ENCODE measurements at places on chromosomes 11 and 22.

DNA sequence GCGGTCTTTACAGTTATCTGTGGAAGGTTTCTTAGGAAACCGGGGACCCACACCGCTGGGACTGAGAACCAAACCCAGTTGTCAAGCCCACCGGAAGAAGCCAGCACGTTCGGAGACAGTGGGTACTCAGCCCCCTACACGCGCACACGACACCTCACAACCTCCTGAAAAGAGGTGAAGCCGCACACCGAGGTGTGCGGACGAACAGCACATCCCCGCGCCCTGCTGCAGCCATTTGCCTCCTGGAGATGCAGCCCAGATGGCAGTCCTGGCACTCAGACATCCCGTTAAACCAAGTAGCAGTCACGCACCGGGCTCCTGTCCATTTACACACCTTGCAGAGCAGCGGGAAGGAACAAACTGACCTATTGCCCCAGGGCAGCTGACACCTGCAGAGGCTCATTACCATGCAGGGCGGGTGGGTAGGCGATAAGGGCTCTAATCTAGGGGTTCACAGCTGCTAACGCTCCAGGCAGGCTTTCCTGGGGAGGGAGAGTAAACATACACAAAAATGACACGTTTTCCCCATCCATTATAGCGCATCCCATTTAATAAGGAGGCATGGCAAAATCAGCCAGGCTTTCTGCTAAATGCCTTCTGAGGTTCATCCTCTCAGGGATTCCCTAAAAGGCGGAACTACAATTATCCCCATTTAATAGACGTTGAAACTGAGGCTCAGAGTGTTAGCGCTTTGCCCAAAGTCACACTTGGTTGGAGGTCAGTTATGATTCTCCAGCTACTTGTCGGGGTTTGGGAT lies 864 bp upstream of the EHBP1L1 start:
- DNase-seq = no peak

GRCh38 chr11:101482556-101483124 lies 101.2 kb downstream of the TRPC6 start:
- no peak for DNase-seq

DNA sequence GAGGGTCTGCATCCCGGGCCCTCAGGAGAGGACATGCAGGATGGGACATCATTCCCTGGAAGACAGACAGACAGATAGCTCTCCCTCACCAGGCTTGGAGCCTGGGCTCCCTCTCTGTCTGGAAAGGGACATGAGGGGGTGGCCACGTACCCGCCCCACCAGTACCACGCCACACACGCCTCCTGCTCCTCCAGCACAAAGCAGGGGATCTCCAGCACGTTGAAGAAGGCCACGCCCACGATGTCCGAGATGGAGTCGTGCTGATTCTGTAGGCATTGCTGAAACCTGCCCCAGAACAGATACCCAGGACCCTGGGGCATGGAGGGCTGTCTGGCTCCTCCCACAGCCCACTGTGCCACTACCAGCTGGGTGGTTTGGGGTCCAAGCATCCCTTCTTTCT lies 2.2 kb downstream of the PLA2G3 start:
- no peak for DNase-seq

DNA sequence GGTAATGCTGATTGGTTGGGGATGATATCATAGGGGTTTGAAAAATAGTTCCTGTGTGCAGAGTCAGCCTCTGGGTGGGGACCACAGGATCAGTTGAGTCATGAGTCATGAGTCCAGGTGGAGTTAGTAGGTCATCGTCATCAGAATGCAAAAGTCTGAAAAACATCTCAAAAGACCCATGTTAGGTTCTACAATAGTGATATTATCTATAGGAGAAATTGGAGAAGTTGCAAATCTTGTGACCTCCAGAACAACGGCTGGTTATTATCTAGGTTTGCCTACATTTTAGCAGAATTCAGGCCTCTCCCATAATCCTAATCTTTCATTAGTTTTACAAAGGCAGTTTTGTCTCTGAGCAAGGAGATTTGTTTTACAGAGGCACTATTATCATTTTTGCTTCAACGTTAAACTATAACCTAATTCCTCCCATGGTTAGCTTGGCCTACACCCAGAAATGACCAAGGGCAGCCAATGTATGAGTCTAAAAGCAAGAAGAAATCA lies 38.9 kb downstream of the MS4A2 start:
- DNase-seq = no peak

GRCh38 chr11:64711956-64712362 lies 11.0 kb downstream of the NRXN2 start:
- no peak for DNase-seq

GRCh38 chr11:134425816-134426536 lies 13.9 kb upstream of the B3GAT1 start:
- DNase-seq = no peak

GRCh38 chr11:12799334-12799835 lies 125.2 kb downstream of the TEAD1 start:
- DNase-seq = no peak

DNA sequence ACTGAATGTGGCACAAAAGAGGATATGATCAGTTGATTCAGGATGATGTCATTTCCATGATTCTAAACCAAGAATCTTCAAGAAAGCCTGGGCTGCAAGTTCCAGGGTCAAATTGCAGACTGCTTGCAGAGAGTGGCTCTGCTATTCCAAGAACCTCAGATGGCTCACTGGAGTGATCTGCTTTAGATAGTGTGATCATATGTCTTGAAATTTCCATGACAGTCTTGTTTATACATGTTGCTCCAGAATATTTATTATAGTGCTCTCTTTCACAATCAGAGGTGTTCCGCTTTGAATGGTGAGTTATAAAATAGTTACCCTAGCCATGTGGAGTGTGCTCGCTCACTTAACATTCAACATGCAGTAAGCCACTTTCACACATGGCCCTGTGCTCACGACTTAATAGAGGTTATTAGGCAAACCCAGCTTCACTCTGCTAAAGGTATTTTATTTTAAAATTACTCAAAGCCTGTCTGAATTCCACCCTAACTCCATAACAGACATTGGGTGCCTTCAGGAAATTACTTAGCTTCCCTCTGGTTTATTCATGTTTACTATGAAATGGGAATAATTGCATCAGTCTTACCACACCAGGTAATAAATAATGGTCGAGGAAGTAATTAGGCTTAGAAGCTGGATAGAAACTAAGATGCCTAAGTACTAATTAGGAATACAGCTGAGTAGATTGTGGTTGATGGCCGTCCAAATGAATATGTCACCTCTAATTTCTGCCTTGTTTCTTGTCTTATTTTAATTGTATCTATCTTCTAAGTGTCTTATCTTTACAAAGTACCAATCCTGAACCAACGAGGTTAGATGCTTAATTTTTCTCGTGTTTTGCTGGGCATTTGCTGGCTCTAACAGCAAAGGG lies 187.9 kb downstream of the ETS1 start:
- no peak for DNase-seq
